ENCODE measurements at places on chromosomes 1 and 21.

GRCh38 chr1:6471086-6471969 is 5.4 kb upstream of the TNFRSF25 start:
- no peak for DNase-seq

- no peak for DNase-seq
These were observed 1.7 kb upstream of the PDE9A start for GRCh38 chr21:42651515-42652401.

DNA sequence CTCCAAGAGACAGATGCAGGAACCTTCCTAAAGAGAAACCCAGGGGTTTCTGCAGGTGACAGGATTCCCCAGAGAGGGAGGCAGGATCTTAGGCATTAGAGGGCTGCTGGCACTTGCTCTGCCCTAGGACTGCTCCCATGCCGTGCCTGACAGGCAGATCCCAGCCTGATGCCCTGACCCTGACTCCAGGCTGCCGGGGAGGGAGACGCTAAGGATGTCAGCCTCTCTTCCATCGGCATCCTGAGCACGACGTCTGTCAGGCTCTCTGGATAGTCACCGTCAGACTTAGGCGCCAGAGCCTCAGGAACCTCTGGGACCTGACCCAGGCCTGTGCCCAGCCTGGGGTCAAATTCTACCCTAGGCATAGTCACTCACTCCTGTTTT is 157.1 kb downstream of the NPHP4 start:
- DNase-seq: no peak

DNA sequence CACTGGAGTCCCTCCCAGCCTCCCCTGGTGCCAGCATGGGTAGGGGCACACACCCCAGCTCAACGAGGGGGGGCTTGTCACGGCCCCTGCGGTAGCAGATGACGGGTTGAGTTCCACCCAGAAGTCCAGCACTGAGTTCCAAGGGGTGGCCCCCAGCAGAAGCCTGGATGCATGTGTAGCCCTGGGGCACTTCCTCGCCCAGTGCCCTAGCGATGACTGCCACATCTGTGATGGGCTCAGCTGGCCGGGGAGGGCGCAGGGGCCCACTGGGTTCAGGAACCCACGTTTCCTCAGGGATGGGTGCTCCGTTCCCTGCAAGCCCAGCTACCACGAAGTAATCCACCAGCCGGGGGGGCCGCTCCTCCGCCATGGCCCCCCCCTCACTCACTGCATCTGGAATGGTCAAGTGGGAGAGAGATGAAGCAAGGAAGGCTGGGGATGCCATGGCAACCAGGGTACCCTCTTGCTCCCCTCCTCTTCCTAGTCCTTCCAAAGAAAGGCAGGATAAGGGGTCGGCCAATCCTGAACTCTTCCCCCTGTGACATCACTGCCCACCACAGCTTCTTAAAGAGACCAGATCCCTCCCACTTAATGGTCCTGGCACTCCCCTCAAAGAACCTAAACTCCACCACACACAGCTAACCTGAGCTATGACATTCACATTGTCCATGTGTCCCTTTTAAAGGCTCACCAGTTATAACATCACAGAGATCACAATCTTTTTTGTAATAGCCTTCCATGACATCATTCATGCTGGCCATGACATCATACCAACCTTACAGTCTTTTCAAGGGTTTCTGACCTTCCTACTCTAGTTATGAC is 2.3 kb downstream of the DENND4B start:
- DNase-seq: no peak

GRCh38 chr1:52238474-52238873 is 96.6 kb downstream of the ZFYVE9 start:
- DNase-seq: peak; percentile 5

DNA sequence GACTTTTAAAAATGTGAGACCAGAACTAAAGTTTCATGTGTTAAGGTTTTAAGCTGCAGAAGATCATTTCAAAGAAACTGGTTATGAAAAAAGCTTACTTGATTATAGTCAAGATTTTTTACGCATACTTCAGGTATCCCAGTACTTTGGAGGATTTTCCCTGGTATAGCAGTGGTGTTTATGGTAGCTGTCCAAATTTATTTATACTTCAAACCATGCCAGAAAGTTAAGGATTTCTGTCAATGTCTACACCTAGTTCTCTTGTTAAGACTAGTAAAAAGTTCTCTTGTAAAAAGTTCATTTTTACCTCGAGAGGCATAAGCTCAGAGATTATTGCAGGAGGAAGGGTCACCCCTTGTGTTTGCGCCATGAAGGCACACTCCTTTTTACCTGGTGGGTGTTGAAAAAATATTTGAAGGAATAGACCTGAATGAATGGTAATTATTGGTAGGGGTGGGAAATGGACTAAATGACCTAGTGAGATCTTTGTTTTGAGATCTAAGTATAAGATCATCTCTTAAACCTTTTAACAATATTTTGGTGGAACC is 2.8 kb downstream of the DYRK1A start:
- no peak for DNase-seq

DNA sequence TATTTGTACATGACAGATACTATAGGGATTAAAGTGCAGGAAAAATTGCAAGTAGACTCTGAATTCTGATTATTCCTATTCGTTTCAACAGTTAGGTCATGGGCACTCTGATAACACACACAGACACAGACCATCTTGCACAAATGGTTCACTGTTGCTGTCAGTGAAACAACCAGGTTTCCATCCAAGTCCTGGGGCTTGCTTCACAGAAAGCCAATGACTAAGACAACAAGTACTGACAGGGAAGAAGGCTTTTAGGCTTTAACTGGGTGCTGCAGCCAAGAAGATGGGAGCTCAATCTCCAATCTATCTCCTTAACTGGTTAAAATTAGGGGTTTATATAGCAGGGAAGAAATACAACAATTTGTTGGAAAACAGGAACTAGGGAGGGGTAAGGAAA is 57.6 kb downstream of the RIMS3 start:
- no peak for DNase-seq

DNA sequence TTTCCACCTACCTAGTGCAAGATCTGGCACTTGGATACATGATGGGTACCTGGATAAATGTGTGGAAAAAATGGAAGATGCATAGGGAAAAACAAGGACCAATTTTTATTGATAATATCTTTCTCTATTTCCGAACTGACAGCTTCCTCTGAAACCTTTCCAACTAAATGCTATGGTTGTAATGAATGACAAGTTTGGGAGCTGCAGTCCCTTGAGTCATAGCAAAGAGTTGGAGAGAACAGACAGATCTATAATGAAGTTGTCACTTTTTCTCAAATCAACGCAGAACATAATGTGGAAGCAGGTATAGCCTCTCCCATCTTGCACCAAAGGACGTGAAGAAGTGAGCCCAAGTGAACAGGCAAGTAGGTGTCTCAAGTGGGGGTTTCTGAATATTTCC is 296.5 kb upstream of the KAZN start:
- no peak for DNase-seq

- no peak for DNase-seq
These were observed 161.5 kb downstream of the HLX start for GRCh38 chr1:221040691-221041285.

DNA sequence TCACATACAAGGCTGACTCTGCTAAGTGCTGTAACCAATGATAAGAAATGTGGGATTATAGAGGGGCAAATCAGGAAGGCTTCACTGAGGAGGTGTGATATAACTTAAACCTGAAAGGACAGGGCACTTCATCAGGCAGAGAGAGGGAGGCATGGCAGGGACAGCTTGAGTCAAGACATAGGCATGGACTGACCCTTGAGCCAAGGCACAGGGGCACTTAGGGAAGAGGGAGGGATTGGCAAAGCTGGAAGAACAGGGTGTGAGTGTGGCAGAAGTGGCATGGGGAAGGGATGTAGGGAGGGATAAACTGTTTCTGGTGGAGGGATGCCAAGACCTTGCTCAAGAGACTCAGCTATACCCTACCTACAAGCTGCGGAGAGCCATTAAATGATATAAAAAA is 81.3 kb downstream of the PLXNA2 start:
- no peak for DNase-seq

- DNase-seq: no peak
These were observed 502.3 kb downstream of the NUF2 start for GRCh38 chr1:163824006-163824405.

- DNase-seq: no peak
These were observed 32.0 kb upstream of the SLC30A1 start for GRCh38 chr1:211610779-211611556.

Data from SW 1271 (cell line).